ENCODE measurements at places on chromosomes 3 and 15. TPM values are rescaled to one million over a fixed set of nuclear protein-coding genes. Genes with fewer than 3 reads are reported as not detected.

DNA sequence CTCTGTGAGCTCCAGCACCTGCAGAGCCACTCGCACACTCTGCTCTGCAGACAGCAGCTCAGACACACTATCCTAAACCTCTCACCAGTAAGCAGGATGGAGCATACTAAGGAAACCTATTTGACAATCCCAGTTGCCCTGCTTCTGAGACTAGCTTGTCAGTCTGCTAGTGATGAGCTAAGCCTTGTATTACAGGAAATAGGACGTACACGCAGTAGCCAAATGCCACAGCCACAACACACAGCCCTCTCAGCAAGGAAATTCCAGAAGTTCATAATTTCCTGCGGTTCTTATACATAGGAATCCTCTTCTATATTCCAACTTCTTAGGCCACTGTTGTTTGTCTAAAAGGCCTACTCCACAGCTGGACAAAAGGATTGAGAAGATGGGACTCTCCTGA is 74.5 kb downstream of the MYLK start:
- no peak for DNase-seq

DNA sequence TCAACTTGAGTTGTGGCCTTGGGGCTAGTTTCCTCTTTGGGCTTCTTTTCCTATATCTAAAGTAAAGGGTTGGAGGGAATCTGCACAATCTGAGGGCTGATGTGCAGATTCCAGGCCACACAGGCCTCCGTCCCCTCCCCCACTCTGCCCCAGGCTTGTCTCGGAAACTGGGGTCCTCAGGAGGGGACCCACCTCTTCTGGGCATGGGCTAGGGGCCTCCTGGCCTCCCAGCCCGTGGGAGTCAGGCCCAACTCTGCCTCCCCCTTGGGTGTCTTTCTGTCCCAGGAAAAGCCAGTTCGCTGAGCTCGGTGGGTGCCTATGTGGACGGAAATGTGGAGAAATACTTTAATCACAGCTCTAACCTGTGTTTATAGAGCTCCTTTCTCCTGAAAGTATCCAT is 4.8 kb downstream of the SMAD6 start:
- no peak for DNase-seq

DNA sequence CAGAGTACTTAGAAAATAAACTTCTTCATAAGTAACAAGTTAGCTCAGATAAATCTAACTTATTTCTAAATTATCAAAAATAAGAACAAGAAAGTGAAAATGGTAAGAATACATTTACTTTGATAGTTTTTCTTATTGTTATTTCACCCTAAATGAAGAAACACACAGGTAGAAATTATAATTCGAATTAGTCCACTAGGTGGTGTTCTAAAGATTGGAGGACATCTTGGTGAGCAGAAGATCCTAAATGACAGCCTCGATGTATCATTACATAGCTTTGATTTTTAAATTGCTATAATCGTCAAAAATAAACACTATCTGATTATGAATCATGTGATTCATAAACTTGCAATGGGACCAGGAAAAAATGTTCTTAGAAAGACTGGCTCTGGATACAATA is 280.8 kb upstream of the UBE2E2 start:
- DNase-seq: peak; percentile 6

GRCh38 chr3:195803289-195803908 is 8.3 kb downstream of the MUC4 start:
- DNase-seq: no peak

DNA sequence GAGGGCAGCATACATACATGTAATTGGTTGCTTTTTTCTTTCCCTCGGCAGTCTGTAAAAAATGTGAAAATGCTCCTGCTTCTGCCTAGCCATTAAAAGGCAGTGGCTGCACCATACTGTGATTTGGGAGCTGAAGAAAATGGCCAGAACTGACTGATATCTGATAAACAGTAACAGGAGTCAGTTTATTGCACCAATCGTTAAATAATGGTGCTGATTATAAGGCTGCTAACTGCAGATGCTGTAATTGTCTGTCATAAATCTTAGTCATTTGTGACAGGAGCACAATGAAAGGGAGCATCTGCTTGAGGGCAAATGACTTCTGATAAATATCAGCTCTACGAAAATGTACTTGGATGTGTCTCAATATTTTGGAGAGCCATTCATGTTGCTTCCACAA is 263.1 kb upstream of the DNAJC19 start:
- no peak for DNase-seq

DNA sequence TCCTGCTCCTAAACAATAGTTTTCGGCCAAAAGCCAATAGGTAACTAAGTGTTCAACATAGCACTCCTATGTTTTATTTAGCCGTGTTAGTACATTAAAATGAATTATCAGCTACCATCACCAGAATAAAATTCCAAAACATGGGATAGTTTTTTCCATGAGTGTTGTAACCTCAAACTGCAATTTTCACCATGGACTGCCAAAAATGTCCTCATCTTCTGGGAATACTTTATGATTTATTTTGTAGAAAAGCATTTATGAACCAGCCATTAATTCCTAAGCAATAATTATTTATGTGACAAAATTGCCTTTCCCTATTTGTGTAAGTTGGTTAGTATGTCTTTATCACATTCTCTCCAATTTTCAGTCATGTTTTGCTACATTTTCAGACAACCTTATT is 438.1 kb downstream of the NAALADL2 start:
- no peak for DNase-seq

- DNase-seq: no peak
Observed at GRCh38 chr15:77567202-77567601, 65.5 kb downstream of the LINGO1 start.

- peak; percentile 61 for DNase-seq
Observed at GRCh38 chr3:58048301-58048700, 40.1 kb downstream of the FLNB start.

GRCh38 chr3:128902426-128902825 is 23.0 kb downstream of the ACAD9 start:
- DNase-seq: no peak

GRCh38 chr15:48616216-48616615 is 29.3 kb downstream of the FBN1 start:
- DNase-seq: no peak

DNA sequence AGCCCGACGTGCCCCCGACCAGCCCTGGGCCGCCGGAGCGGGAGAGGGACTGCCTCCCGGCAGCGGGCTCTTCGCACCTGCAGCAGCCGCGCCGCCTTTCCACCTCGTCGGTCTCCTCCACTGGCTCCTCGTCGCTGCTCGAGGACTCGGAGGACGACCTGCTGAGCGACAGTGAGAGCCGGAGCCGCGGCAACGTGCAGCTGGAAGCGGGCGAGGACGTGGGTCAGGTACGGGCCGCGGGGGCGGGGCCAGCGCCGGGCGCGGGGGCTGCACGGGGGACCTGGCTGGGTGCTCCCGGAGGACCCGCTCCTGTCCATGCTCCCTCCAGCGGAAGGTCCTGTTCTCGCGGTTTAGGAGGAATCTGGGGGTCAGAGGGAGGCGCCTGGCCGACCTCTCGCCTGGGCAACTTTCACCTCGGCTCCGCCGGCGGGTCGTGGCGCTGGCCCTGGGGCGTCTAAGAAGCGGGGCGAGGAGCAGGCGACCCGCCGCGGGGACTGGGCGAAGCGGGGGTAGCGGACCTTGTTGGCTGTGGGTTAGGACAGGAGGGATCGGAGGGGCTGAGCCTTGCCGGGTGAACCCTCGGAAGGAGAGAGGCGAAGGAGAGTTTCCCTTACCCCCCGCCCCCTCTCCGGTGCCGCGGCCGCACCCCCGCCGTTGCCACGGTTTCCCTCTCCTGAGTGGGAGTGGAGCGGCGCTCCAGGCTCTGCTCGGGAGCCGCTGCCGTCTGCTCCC is 682 bp downstream of the ITPKA start:
- no peak for DNase-seq

DNA sequence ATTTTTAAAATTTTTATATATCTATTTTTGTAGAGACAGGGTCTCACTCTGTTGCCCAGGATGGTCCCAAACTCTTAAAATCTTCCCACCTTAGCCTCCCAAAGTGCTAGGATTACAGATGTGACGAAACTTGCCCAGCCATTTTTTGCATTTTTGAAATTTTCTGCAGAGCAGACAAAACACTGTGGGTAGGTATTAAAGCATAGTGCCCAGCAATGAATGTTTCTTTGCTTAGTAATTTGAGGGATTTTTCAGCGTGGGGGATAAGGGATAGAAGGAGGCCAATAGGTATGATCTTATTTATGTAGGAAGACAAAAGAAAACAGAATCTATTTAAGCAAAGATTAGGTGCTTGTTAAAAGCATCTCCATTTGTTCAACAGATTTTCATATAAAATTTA is 446.8 kb upstream of the DPH6 start:
- DNase-seq: no peak

- DNase-seq: no peak
Observed at GRCh38 chr3:72487946-72488737, 360.1 kb downstream of the SHQ1 start.

Gene IL17RB
- total RNA-seq: not detected

Gene PRSS50
- total RNA-seq: not detected

Gene SCAANT1
- not detected for total RNA-seq

Gene EFL1
- 24.4 TPM for total RNA-seq
